ENCODE measurements at places on chromosomes 7 and 10. TPM values are rescaled to one million over a fixed set of nuclear protein-coding genes. Genes with fewer than 3 reads are reported as not detected.

BAMBI gene
- polyA plus RNA-seq = 6.0 TPM

MMS19 gene
- polyA plus RNA-seq = 97.5 TPM

HOXA6 gene
- polyA plus RNA-seq = 0.77 TPM

GOLGA7B gene
- not detected for polyA plus RNA-seq

C10orf67 gene
- 0.10 TPM for polyA plus RNA-seq

PDE6C gene
- polyA plus RNA-seq = not detected

DNA sequence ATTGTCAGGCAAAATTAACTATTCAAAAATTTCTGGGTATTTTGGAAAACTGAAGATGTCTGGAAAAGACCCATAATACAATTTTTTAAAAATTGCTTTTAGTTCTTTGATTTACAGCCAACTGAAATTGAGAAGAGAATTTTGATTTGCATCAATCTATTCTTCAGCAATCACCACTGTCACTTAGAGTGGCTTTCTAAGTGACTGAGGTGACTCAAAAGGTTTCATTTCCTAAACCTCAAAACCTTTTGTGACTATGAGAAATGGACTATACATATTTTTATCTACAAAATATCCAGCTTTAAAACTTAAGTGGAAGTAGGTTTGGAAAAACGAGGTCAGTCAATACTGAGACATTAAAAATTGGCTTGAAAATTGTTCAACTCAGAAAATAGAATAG, 60.0 kb downstream of the ENO4 start:
- no peak for DNase-seq

GRCh38 chr10:113983552-113983951, 60.1 kb upstream of the ADRB1 start:
- DNase-seq = no peak

DNA sequence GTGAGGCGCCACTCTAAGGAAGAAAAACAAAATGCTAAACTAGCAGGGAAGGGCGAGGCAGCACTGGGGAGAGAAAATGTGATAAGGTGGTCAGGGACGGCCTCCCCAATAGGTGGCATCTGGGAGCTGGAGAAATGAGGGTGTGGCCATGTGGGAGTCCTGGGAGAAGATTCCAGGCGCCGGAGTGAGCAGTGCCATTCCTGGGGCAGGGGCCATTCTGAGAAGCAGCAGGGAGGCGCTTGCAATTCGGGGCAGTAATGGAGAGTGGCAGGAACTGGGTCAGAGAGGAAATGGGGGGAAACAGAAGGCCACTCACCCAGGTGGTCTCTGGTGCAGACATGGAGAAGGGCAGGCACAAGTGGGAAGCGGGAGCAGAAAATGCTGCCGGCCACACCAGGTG, 61.8 kb upstream of the LRRC18 start:
- no peak for DNase-seq

- DNase-seq = no peak
Measured at GRCh38 chr7:12884033-12884432, 196.6 kb downstream of the ARL4A start.

DNA sequence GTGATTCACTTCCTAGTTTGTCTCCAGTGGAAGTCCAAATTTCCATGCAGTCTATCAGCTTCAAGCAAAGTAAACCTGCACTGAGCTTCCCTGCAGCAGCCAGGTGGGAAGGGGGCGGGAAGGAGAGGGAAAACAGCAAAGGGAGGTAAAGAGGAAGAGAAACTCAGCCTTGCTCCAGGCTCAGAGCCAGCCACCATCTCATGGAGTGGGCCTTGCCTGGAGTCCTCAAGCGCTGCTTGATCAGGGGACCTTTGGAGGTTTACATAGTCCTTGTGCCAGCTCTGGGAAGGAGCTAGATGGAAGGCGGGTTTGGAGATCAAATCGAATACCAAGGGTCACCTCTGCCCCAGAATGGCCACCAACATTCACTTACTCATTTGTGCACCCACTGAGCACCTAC, 7.4 kb downstream of the CRTAC1 start:
- no peak for DNase-seq

DNA sequence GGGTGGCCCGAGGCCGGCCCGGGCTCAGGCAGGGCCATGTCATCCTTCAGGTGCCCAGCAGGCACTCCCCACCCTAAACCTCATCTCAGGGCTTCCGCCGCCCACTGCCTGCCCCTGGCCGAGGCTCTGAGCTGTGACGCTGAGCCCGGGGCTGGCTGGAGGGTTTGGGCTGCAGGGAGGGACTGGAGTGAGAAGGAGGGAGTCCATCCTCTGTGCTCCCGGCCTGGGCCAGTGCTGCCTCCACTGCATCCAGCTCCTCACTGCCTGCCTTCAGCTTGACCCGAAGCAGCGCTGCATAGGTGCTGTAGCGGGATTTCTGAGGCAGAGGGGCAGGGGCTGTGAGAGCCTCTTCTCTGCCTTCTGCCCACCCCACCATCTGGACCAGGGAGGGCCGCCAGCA, 7.6 kb downstream of the NFKB2 start:
- DNase-seq = no peak

DNA sequence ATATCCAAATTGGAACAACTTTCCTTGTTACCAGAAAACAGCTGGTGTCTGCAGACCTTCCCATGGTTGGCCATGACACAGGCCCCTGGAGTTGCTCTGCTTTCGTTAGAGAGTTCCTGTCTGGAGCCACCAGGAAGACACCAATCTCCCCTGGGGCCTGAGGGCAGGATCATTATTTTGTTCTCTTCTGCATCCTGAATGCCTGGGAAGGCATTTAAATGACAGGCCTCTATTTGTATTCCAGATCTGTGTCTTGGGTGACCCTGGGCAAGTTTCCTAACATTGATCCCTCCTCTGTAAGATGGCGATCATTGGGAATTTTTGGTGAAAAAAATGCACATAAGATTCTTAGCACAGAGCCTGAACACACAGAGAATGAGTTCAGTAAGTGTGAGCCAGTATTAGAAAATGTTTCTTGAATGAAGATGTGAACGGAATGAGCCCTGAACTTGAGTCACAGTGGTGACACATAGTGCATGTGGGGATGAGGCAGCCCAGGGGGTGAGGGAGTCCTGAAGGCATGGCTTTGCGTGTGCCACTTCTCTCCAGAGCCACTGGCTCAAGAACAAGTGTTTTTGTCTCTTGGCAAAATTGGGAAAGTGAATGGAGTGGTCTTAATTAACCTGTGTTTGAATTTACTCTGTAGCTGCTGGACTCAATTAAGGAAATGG, 28.4 kb downstream of the BMPER start:
- DNase-seq = peak; percentile 76

- DNase-seq = no peak
Measured at GRCh38 chr7:17758008-17758407, 182.3 kb downstream of the SNX13 start.

GRCh38 chr7:84025332-84025927, 169.2 kb downstream of the SEMA3A start:
- peak; percentile 89 for DNase-seq

All from BJ (cell line).